IPS-NIHi11 (cell line): ENCODE measurements at places on chromosomes 1 and 21.

- DNase-seq = no peak
Observed at GRCh38 chr1:91900562-91900961, 14.6 kb upstream of the TGFBR3 start.

GRCh38 chr1:186864296-186864695, 35.5 kb downstream of the PLA2G4A start:
- DNase-seq = no peak

DNA sequence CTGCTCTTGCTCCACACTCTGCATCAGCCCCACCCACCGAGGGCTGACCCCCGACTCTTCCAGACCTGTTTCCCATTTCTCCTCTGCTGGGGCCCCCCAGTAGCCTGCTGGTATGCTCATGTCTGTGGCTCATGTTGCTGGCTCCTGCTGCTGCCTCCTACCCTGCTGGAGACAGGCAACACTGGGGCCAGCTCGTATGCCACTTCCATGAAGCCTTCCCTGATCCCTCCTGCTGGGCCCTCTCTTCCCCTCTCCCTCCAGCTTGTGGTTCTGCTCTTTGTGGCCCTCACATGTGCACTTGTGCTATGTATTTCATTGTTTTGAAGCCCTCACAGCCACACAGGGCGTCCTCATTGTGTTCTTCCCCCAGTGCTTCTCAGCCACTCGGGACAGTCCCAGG, 40.5 kb downstream of the CNN3 start:
- peak; percentile 40 for DNase-seq

GRCh38 chr1:67175530-67176087, 9.4 kb downstream of the IL23R start:
- DNase-seq = no peak

DNA sequence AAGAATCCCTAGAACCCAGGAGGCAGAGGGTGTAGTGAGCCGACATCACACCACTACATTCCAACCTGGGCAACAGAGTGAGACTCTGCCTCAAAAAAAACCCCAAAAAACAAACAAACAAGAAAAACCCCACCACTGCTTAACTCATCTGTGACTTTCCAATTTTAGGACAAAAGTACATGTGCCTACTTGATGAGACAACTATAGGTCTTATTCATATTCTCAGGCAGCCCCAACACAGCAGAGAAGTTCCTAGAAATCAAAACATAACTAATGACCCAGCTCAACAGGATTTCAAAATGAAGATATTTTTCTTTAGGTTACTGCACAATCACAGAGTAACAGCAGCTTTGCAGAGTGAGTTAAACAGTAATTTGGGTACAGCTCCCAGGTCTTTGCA, 26.4 kb downstream of the TIAM1 start:
- no peak for DNase-seq

DNA sequence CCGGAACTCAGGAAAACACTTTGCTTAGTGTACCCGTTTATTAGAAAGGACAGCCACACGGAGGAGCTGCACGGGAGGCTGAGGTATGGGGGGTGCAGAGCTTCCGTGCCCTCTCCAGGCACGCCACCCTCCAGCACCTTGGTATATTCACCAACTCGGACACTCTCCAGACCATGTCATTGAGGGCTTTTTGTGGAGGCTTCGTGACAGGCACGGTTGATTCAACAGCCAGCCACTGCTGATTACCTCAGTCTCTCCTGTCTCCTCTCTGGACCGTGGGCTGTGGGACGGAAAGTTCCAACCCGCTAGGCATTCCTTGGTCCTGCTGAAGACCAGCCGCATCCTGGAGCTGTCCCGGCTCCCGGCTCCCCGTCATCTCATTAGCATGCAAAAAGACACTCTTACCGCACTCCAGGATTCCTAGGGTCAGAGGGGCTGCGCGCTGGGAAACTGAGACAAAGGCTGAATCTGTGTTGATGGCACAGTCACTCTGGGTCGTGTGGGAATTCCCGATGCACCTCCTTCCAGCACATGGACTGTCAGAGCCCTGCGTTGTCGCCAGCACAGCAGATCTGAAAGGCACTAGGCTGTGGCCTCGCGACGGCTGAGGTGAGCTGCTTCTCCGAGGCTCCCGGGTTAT, 65.6 kb downstream of the PRKCZ start:
- DNase-seq = peak; percentile 60

GRCh38 chr1:58815069-58815685, 31.3 kb upstream of the JUN start:
- DNase-seq = peak; percentile 74
